ENCODE measurements at places on chromosomes 11 and 22. TPM values are rescaled to one million over a fixed set of nuclear protein-coding genes. Genes with fewer than 3 reads are reported as not detected.

DNA sequence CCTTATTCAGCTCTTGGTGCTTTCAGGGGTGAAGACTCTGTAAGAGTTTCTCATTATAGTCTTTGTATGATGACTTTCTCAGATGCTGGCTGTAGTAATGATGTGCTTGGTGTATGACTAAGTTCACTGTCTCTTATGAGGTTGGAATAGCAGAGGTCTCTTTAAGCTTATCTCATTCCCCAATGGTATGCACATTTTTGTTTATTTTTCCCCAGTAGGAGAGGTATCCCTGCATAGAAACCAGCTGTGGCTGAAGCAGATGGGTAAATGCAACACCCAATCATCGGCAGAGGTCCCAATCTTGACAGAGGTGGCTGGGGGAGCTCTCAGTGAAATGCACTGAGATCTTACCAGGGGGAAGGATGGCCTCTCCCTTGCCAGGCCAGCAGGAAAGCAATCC lies 34.6 kb downstream of the BBOX1 start:
- no peak for DNase-seq

DNA sequence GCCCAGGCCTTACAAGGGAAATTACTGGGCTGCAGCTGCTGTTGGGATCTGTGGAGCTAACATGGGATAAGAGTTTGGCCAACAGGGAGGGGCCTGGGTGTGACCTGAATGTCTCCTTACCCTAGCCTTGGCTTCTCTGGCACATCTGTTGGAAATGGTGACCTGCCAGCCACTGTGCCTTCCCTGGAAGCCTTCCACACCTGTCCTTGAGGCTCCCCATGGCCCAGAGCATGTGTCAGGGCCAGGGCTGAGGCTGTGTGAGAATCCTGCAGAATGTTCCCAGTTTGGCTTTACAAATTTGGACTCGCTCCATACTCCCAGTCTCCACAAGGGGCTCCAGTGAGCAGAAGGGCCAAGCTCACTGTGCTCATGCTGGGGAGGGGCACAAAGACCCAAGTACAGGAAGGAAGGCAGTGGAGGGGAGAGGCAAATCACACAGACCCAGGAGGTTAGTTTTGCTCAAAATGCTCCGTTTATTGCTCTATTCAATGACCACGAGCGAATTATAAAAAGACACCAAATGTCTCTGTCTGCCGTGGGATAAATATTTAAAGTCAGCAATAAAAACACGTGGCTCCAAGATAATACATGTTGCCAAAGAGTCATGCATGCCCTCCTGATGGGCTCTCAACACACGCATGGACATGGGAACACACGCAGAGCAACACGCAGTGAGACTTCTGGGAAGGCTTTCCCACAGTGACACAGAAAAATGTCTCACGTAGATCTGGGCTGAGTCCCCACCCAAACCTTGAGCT lies 1.7 kb upstream of the IGSF22 start:
- no peak for DNase-seq

DNA sequence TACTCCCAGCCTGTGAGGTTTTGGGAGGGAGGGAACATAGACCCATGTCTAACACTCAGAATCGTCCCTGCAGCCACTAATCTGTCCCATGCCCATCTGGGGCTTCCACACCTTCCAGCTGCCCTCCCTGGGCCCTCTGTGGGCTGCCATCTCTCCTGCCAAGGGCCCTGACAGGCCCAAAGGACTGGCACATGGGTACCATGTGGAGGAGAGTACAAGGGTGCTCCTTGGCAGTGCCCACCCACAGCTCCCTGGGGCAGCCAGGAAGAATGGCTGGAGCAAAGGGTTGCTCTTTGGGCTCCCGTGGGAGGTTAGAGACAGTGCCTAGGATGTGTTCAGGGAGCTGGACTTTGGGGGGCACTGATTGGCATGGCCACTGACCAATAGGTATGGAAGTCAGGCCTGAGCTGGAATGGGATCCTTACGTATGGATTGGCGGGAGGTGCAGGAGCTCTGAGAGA lies 56.8 kb downstream of the CD82 start:
- no peak for DNase-seq

Gene PLAAT5
- total RNA-seq: 15.3 TPM

Gene PRODH
- total RNA-seq: 202 TPM

Gene TRIM51
- not detected for total RNA-seq

Gene OR52I1
- total RNA-seq: not detected
